IPS DF 19.7 (cell line): ENCODE measurements at places on chromosomes 6 and 20.

GRCh38 chr6:87282743-87283142 is 39.6 kb upstream of the SMIM8 start:
- DNase-seq = no peak

GRCh38 chr6:31125162-31125561 is 4.9 kb upstream of the CDSN start:
- DNase-seq = no peak

GRCh38 chr20:30811885-30812671 is 445.4 kb upstream of the DEFB115 start:
- DNase-seq = peak; percentile 20

DNA sequence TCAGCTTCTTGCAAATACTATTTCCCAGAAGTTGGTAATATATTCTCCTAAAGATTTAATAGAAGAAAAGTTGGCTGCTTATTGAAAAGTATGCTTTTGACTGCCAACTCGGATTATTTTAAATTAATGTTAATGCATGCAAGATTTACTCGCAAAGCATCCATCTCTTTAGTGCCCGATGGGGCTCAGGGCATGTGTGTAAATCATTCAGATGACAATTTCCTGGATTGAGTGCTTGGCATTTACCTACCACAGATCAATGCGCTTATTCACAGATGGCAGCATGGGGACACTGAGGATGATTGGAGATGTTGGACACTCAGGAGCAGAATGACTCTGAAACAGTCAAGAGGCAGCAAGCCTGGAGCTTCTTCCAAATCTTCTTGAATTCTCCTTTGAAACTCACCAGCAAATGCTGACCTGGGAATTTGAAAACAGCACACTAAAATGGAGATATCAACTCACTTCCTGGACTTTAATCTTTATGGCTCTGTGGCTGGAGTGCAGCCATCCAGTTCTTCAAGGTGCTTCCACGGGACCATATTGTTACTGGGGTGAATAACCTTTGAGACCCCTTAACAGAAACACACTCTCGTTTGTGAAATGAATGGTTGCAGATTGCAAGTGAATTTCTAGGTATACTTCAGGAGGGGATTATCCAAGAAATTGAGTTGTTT is 34.1 kb upstream of the TIAM2 start:
- DNase-seq = no peak

- DNase-seq = no peak
Observed at GRCh38 chr6:164812706-164813105, 496.7 kb downstream of the C6orf118 start.

GRCh38 chr20:51543422-51543788 is 886 bp upstream of the NFATC2 start:
- DNase-seq = no peak

- DNase-seq = no peak
Observed at GRCh38 chr20:17327185-17328148, 100.6 kb downstream of the PCSK2 start.

DNA sequence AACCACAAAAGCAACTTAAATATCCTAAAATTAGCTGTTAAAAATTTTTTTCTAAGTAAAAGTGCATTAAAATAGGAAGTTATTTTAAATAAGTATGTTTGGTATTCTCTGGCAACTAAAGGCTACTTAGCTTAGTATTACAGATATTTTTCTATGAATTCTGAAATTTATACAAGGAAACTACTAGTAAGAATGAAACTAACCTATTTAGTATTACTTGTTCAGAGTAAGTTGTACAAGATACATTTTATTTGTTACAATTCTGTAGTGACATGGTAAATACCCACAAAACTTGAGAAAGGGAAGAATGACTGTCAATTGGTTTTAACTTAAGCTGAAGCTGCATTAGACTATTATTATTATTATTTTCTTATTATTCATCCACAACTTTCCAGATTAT is 6.5 kb downstream of the PHIP start:
- DNase-seq = no peak

DNA sequence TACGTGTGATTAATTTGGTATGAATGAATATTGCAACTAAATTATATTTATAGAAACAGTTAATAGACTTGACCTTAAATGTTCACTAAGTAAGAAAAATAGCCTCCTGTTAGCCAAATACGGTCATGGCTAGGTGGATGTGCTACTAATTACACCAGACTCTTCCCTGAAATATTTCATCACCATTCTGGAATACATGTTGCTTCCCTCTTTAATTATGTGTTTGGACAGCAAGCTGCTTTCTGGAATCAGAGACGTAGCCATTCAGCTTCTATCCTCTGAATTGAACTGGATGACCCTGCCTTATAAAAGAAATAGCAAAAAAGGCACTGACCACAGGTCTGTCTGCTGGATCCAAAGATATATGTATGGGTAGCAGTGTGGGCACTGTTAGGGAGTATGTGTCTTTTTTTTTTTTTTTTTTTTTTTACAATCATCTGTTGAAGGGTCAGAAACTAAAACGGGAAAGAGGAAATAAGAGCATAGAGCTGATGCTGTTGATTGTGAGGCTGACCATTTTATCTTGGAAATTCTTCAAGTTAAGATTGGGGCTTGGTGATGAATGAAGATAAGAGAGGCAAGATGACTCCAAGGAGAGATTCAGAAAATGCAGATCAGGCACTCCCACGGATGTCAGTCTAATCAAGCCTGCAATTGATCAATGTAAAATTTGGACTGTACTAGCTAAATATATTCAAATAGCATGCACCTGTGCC is 283.2 kb upstream of the HSF2 start:
- DNase-seq = no peak

GRCh38 chr6:11552442-11552841 is 14.9 kb downstream of the TMEM170B start:
- DNase-seq = no peak

DNA sequence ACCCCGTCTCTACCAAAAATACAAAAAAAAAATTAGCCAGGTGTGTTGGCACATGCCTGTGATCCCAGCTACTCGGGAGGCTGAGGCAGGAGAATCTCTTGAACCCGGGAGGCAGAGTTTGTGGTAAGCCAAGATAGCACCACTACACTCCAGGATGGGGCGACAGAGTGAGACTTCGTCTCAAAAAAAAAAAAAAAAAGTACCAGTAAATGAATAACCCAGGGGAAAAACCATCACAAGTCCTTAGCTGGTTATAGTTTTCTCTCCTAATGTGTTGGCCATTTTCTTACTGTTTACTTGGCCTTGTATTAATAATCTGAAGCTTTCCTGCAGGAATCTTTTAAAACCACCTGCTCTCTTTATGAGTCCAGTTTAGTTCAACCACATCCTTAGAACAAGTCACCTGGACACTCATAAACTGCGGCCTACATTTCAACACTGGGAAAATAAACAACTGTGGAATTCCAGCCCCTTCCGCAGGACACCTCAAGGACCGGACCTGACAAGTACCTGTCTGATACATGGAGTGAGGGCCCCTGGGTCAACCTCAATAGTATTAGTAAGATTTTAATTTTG is 102.6 kb downstream of the ATP9A start:
- no peak for DNase-seq

DNA sequence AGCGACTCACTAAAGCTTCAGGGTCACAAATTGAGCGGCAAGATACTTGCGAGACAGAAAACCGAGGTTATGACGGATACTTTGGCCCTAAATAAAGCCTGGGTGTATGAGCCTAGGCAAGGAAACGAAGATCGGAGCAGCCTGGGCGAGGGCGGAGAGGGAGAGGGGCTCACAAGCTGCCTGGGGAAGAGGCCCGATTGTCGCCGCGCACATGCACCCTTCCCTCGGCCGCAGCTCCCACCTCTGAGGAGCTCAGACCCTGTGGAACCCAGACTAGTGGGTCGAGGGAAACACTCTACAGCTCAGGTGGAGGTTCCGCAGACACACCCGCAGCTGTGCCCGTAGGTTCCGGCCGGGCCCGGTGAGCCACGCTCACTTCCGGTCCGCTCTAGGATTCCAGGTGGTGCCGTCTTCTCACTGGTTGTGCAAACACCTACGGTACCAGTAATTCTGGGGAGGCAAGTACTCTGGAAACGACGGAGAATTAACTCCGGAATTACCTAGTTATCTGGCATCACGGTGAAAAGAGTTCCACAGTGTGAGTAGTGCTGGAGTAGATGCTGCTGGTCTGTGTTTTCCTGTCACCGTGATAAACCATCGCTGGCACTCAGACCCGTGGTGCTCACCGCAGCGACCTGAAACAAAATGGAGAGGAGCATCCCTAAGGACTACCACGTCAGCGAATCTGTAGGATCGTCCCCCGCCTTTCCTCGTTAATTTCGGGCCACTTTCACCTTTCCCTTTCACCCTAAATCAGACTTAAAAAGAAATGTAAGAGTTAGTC is 61.5 kb downstream of the GPX5 start:
- peak; percentile 88 for DNase-seq

DNA sequence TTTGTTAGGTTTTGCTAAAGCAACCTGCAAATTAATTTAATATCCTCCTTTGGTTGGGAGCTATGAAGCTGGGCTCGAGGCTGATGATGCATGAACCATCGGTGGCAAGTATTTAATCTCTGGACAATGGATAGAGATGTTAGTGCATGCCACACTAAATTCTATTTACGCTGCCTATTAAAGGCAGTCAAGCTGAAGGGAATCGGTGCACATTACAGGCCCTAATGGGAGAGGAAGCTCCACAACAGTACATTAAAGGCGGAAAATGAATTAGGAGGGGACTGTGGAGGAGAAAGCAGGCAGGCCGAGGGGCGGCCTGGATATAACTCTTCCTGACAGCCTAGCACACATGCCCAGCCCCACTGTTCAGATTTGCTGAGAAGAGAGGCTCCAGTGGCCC is 132.4 kb upstream of the MAFB start:
- DNase-seq = no peak

DNA sequence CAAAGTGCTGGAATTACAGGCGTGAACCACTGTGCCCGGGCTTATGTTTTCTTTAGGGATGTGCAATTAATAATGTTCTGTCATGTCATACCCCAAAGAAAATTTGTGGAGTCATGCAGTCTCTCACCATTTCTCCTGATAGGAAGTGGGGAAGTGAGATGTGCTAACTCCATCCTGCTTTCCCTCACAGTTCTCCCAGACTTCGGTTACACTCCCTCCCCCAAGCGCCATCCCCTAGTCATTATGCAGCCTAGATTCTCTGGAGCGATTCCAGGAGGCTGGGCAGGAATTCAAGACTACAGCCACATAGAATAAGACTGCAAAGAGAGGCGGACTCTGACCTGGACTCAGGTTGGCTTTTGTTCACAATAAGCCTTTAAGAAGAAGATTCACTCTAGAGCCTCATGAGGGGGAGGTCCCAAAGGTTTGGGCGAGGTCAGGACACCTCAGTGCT is 271.4 kb downstream of the ALDH8A1 start:
- DNase-seq = no peak

DNA sequence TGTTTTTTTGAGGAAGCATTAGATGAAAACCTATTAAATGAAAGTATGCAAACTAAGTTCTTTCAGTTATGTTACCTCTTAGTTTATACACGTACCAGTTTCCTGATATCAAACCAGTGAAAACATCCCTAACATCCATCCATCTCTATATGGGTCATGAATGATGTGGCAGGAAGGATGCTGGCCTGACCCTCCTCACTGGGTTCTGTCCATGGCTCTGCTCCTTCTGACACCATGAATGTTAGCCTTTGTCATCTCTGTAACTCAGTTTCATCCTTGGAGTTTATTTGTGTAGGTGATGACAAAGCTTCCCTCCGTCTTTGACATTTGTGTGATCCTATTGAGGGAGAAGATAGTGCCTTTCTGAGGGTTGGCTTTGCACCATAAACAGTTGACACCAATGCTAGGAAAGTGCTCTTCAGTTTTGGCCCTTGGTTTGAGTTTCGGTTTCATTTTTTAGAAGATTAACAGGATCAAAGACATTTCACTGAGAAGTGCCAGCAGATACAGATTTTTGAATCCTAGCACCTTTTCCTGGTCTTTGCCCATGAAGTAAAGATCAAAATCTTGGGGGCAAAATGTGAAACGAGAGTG is 72.0 kb upstream of the SCGN start:
- DNase-seq = no peak

- no peak for DNase-seq
Observed at GRCh38 chr20:5003626-5004025, 2.3 kb upstream of the SLC23A2 start.

- DNase-seq = no peak
Observed at GRCh38 chr6:84123186-84123585, 89.6 kb downstream of the MRAP2 start.

GRCh38 chr6:53315086-53315724 is 33.5 kb downstream of the ELOVL5 start:
- no peak for DNase-seq

GRCh38 chr6:15148356-15148946 is 97.4 kb upstream of the JARID2 start:
- no peak for DNase-seq

DNA sequence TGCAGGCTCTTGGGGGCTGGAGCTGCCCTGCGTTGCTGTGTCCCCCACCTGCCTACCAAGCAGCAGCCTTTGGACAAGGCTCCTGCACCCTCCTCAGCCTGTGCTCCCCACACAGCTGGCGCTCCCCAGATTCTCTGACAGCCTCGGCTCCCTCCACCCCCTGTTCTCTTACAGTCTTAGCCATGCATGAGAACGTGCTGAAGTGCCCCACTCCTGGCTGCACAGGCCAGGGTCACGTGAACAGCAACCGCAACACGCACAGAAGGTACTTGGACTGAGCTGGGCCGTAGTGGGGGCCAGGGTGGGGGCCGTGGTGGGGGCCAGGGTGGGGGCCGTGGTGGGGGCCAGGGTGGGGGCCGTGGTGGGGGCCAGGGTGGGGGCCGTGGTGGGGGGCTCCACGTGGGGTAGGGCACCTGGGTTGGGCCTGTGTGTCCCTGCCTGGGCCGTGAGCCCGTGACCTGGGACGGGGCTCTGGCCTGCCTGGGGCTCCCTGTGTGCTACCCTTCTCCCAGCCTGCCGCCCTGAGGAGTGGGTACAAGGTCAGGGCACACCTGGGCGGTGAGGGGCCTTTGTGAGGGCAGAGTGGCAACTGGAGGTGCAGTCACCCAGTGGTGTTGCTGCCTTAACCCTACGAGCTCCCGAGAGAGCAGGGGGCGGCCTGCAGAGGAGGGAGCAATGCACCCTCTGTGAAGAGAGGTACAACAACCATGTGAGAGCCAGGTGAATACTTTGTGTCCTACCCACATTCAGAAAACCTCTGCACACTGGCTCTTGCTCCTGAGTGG is 43.5 kb upstream of the PCMTD2 start:
- no peak for DNase-seq

GRCh38 chr20:10745790-10746189 is 72.0 kb upstream of the JAG1 start:
- no peak for DNase-seq

GRCh38 chr6:163165922-163166321 is 248.6 kb upstream of the QKI start:
- no peak for DNase-seq

DNA sequence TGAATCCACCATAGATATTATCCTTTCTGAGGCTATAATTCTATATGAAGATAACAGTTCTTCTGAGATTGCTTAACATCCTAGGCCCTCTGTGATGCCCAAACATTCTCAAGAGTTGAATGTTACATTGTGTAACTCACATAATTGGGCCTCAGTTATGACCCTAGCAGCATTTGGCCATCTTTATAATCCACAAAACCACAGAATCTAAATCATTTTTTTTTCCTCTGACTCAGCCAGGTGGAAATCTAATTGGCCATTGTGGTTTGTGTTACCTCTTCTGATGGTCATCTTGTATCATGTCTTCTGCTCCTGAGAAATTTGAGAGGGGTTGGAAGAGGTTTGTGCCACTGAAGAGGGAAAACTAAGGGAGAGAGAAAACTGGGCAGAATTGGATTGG is 99.5 kb downstream of the LINC00237 start:
- no peak for DNase-seq

- no peak for DNase-seq
Observed at GRCh38 chr6:5401845-5402738, 140.8 kb downstream of the FARS2 start.
